ENCODE measurements at places on chromosomes 11 and 22.

GRCh38 chr11:121965330-121965729 lies 150.7 kb downstream of the BLID start:
- no peak for DNase-seq

GRCh38 chr11:69297787-69298266 lies 3.9 kb downstream of the MYEOV start:
- DNase-seq: no peak

GRCh38 chr11:94826415-94826814 lies 58.3 kb downstream of the AMOTL1 start:
- no peak for DNase-seq

DNA sequence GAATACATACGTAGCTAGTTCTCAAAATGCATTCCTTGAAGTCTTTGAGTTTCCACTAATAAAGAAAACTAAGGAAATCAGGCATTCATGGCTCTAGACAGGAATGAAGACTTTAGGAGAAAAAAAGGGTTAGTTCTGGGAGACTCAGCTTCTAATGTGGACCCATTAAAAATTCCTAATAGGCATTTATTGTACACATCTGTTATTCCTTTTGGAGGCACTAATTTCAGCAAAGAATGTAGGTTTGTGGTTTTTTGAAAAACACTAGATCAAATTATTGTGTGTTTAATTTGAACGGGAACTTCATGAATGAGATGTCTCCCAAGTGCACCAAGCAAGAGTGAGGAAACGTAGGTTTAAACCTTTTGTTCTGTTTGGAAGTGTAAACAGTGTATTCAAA lies 42.7 kb downstream of the PARVA start:
- no peak for DNase-seq

- no peak for DNase-seq
These were observed 534.3 kb downstream of the NTM start for GRCh38 chr11:131904756-131905155.

- no peak for DNase-seq
These were observed 16.0 kb upstream of the PHLDA2 start for GRCh38 chr11:2945031-2945756.

All from NCI-H1417 treated with DMSO at 0.1 percent for 48 hours (cell line).